Effector CD4-positive, alpha-beta T cell (primary cell): ENCODE measurements at places on chromosomes 2 and 18.

GRCh38 chr18:28582724-28583123, 405.8 kb upstream of the CDH2 start:
- no peak for DNase-seq

GRCh38 chr2:126367361-126367760, 288.6 kb upstream of the GYPC start:
- no peak for DNase-seq

GRCh38 chr2:236715491-236715961, 145.9 kb downstream of the ACKR3 start:
- no peak for DNase-seq

GRCh38 chr2:8548619-8549150, 133.2 kb upstream of the ID2 start:
- no peak for DNase-seq

DNA sequence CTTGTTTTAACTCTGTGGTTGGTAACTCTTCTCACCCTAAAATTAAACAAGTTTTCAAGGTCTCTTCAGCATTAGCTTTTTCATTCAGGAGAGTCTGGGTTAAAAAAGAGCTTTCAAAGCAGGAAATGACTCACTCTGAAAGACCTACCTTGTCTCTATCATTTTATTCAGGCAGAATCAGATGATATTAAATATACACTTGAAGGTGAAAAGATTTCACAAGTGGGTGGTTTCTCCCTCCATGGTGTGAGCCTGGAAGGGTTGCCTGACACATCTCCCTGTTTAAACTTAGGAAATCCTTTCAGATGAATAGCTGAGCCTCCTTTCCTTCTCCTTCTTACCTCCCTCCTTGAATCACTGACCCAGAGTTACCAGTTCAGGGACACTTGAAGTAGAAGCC, 1402.0 kb upstream of the PIK3C3 start:
- no peak for DNase-seq

DNA sequence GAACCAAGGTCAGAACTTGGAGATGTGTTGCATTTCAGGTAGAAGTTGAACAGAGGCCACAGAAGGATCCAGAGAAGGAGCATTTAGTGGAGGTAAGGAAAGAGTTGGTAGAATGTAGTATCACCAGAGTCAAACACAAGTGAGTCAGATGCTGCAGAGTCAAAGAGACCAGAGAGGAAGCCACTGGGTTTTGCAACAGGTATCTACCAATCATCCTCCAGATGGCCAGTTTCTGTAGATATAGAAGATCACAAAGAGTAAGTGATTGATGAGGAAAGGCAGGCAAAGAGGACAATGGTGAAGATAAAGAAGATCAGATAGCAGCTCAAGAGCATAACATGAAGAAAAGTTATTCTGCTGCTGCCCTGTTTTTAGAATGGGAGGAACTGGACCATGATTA, 75.9 kb downstream of the GTF3C3 start:
- DNase-seq: no peak

DNA sequence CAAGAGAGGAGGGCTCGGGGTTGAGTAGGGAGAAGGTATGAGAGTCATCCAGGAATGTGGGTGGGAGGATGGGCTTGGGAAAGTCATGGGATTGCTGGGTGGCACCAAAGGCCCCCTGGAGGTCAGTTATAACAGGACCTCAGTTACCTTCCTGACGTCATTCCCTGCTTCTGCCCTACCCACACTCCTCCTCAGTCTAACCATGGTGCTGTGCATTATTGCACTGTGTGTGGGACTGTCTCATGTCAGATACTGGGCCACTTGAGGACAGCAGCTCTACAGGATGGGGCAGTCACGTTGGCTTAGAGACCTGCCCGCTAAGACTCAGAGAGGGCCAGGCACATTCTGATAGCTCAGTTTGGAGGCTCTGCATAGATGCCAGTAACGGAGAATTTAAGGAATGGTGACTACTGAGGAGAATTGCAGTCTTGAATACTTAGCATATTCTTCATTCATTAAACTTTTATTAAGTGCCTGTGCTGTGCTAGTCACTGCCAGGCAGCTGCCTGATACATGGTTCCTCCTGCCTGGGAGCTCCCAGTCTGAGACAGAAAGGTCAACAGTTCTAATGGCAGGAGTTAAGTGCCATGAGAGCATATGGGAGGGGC, 90.5 kb downstream of the LAMA3 start:
- DNase-seq: no peak

DNA sequence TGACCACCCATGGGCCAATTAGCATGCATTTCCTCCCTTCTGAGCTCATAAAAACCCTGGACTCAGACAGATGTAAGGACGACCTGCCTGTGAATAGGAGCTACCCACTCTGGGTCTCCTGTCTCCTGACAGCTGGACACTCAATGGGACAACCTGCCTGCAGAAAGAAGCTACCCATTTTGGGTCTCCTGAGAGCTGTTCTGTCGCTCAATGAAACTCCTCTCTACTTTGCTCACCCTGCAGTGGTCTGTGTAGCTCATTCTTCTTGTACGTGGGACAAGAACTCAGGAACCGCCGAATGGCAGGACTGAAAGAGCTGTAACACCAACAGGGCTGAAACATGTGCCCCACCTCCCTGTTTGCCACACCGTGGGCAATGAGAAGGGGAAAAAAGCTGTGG, 60.3 kb upstream of the DYNC1I2 start:
- no peak for DNase-seq

- DNase-seq: no peak
Measured at GRCh38 chr2:68238955-68239822, 13.1 kb downstream of the PPP3R1 start.

GRCh38 chr2:201084863-201085262, 13.1 kb downstream of the NDUFB3 start:
- no peak for DNase-seq

DNA sequence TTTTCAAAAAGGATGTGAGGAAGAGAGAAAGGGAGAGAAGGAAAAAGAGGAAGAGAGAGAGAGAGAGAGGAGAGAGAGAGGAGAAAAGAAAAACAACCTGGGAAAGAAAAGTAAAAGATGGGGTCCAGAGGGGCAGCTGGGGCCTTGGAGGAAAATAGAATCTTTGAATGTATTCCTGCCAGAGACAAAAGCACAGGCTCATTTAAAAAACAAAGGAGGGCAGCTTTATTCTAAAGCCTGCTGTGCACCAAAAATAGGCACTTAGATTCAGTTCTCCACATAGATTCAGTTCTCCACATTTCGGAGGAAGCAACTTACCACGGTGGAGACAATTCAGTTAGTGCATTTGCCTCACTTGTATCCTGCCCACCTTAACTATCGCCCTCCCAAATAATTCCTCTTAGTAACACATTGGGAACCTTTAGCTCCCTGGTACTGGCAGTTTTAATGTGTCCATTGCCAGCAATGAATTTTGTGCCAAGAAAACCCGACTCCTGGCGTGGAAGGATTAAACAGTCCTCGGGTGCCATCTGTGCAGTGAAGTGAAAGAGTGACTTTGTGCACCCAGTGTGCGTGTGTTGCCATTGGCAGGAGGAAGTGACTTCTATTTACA, 71.3 kb downstream of the DPP4 start:
- DNase-seq: no peak

DNA sequence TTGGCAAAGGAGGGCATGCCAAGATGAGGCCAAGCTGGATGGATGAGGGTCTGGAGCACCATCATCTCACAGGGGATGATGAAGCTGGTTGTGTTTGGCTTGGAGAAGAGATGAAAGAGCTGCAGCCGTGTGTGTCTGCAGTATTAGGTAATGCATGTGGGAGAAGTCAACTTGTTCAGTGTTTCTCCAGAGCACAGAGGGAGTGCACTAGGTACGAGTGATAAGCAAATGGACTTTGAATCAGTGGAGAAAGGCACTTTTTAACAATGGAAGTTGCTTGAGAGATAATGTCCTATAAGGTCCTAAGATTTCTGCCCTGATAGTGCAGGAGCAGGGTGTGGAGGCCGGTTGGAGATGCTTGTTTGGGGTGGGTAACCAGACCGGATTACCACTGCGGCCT, 36.0 kb downstream of the SLC14A2 start:
- no peak for DNase-seq

- DNase-seq: no peak
Measured at GRCh38 chr2:36553683-36554082, 44.3 kb downstream of the FEZ2 start.

DNA sequence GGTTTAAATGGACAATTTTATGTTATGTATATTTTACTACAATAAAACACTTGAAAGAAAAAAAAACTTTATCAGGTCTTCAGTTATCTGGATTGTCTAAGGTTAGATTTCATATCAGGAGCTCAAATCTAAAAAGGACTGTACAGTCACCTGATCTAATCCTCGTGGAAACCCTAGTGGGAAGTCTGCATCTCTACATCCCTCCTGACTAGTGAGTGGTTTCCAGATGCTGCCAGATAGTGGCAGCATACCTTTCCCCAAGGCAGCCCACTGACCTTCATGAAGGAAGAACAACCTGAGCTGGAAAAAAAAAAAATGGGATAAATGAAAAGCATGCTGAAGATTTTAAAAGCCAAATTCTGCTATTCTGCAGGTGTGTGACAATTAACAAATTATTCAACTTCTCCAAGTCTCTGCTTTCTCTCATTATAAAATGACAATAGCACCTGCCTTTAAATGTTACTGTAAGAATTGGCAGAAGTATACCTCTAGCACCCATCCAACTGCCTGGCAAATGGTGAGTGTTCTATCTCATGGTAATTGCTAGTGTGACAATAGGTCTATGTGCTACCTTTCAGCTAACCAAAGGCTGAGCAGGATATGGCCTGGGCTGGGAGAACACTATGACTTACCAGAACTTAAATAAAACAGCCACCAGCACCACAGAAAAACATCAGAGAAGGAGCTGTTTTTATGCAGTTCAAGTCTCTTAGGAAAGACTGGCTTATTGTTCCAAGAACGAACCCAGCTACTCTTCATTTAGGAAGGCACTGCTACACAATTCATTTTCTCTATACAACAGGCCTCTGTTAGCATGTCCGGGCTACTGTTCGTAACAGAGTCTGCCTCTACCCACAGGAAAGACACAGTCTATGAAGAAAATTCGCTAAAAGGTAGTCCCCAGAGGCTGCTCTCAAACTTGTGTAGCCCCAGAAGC, 8.6 kb downstream of the CLASP1 start:
- DNase-seq: no peak

DNA sequence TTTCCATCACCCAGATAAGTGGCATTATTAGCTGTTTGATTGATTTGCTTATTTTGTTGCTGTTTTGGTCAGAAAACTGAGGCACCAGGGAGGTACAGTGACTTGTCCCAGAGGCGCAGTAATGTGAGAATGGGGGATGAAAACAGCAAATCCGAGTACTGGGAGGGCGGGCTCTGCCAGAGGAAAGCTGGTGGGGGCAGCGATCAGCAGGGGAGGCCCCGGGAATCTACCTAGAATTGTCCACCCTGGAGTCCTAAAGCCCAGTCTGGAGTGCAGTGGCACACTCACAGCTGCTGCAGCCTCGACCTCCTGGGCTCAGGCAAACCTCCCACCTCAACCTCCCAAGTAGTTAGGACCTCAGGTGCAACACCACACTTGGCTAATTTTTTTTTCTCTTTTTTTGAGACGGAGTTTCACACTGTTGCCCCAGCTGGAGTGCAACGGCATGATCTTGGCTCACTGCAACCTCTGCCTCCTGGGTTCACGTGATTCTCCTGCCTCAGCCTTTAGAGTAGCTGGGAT, 17.0 kb upstream of the PTMA start:
- DNase-seq: no peak

GRCh38 chr2:232545511-232546375, 4.6 kb downstream of the TIGD1 start:
- DNase-seq: no peak

DNA sequence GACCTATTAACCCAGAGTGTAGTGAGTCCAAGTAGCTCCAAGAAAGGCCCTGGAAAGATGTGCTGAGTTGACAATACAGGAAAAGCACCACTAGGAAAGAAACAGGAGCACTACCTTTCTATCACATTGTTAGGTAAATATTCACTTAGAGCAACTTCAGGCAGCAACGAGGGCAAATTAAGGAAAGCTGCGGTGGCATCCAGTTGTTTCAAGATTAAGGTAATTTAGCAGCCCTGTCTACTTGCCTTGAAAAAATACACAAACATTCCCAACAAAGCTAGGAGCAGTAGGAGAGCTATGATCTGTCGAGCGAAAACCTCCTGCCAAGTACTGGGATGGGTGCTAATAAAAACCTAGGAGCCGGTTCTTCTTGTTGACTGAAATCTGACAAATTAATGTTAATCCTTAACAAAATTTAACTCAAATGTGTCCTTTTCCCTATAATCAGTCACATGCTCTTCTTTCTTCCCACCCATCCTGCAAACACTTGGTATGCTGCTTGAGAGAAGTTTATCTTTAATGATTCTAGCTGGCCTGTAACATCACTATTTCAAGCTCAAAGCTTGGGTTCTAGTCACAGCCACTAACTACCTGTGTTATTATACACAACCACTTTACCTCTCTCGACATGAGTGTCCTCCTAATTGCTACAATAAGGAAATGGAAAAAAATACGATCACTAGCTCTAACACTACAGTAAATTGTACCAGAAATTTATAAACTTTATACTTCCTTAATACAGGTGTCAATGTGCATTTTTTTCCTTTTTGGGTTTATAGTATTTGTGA, 2.0 kb downstream of the ACAA2 start:
- no peak for DNase-seq

DNA sequence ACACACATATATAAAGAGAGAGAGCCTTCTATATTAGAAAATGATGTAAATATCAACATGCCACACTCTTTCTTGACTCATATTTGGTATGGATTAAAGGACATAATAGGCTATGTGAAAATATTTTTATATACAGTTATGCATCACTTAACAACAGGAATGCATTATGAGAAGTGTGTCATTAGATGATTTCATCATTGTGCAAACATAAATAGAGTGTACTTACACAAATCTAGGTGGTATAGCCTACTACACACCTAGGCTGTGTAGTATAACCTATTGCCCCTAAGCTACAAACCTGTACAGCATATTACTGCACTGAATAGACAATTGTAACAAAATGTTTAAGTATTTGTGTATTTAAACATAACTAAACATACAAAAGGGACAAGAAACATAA, 354.8 kb upstream of the CNTNAP5 start:
- no peak for DNase-seq

DNA sequence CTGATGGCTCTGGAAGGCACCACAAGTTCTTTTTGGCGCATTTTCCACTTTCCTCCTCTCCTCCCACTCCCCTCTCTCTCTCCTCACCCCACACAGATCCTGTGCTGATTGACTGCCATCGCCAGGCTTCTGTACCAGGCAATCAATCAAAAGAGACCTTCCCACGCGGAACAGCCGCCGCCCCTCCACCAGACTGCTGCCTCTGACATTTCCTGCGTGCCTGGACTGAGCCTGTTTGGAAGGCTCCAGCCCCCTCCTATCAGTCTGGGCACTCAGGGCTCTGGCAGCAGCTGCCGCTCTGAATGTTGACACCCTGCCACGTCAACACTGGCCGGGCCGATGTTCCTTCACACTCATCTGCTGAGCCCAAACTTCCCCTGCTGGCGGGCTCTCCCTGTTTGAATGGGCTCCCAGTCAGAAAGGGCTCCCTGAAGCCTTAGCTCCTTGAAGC, 467.7 kb downstream of the EPHA4 start:
- no peak for DNase-seq

GRCh38 chr2:132615329-132616085, 54.5 kb downstream of the LYPD1 start:
- DNase-seq: no peak

- DNase-seq: no peak
Measured at GRCh38 chr18:47036298-47036874, 965 bp upstream of the ELOA2 start.

- DNase-seq: no peak
Measured at GRCh38 chr2:161246281-161246680, 61.9 kb upstream of the PSMD14 start.

GRCh38 chr2:46297546-46298271, 502 bp downstream of the EPAS1 start:
- DNase-seq: peak; percentile 59
